NCI-H2081 (cell line): ENCODE measurements at places on chromosomes 11 and 22.

- no peak for DNase-seq
These were observed 28.0 kb downstream of the OR8D1 start for GRCh38 chr11:124285610-124286344.

GRCh38 chr11:94519478-94520084 is 7.3 kb downstream of the C11orf97 start:
- DNase-seq = peak; percentile 32

DNA sequence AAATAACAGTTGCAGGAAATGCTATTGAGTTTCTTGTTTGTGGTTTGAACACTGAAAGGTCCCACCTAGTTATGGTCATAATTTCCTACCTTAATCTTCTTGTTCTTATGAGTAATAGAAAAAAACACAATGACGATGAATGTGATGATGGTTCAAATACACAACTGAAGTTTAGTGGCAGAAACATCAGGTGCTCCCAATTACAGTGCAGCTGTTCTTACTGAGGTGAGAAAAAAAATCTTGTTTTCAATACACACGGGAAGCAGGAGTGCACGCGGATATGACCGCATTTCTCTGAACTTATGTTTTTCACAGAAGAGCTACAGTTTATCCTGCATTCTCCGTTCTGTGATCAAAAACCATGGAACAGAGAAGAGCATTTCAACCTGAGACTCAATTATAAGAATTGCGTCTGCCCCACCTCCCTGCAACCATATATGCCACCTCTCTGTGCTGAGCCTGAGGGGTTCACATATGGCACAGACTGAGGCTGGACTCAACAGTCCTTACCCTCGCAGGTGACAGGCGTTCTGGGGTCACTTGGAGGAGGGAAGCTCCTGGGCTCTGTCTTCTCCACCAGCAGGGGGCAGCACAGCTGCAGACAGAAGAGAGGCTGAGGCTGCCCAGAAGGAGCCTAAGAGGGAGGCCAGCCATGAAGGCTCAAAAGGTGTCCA is 99.7 kb upstream of the IGLL5 start:
- peak; percentile 16 for DNase-seq

DNA sequence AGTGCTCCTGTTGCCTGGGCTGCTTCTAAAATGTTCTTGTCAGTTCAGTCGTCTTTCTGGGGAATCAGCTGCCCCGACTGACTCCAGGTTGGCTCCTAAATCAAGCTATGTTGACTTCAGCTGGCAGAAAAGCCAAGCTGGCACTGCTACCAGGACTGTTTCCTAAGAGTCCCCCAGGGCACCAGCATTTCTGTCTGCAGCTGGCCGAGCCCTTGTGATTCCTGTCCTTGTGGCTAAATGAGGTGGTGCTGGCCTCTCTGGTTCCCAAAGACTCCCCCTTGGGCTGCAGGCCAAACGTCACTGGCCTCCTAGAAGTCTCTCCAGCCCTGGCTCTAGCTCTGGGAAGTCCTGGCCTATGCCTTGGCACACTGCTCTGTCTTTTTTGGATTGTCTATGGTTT is 31.1 kb downstream of the GRAMD1B start:
- peak; percentile 69 for DNase-seq

GRCh38 chr11:19374151-19374569 is 133.4 kb upstream of the E2F8 start:
- no peak for DNase-seq

- peak; percentile 73 for DNase-seq
These were observed 53.3 kb downstream of the NCAM1 start for GRCh38 chr11:113014262-113015097.

DNA sequence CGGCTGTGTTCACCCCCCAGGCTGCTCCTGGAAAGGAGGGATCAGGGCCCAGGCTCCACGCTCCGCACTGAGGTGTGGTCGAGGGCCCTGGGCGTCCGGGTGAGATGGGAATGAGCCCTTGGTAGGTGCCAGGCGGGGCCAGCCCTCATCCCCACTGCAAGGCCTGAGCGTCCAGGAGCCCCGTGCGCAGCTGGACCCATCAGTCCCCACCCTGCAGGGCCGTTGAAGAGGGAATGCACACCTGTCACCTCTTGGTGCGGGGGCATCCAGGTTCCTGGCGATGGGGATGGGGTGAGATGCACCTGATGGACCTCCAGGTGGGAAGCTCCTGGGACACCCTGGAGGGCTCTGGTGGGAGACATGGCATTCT is 72.2 kb downstream of the KCNQ1 start:
- no peak for DNase-seq

DNA sequence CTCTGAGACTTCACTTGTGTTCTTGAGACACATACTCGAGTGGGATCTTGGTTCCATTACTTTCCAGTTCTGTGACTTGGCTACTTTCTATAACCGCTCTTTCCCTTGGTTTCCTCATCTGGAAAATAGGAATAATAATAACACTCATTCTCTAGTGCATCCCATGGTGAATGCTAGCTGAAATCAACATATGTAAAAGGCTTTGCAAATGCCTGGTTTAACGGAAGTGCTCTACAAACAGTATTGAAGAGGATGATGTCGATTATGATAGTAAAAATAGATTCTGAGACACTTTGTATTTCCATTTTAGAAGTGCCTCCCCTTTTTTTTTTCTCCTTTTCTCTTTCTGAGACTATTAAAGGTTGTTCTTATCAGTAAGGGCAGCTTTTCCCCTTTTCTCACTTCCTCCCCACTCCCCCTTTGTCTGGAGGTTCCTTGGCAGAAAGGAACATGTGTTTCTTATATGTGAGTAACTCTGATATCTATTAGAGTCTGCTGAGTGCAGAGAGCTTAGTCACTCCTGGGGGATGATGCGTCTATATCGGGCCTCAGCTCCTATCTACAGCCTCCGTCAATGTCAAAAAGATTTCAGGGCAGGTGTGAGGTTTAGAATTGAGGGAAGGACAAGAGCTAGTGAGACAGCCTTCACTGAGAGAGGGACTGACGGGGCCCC is 489.3 kb downstream of the NTM start:
- no peak for DNase-seq

GRCh38 chr22:37547251-37547741 is 13.0 kb upstream of the CDC42EP1 start:
- DNase-seq = no peak

DNA sequence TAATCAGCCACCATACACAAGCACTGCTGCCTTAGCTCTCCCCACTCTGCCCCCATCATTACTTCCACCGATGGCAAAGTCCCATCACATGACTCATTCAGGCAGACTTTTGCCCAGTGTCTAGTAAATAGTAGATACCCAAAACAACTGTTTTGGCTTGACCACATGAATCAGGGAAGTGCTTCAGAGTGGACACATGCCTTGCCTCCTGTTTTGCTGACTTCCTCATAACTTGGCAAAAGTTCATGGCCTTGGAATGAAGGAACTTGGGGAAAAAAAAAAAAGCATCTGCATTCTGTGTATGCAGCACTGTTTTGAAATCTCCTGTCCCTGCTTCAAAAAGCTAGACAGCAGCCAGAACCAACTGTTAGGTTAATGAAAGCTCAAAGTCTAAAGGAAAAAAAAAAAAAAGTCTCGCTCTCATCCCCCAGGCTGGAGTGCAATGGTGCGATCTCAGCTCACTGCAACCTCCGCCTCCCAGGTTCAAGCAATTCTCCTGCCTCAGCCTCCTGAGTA is 335.3 kb downstream of the FAM181B start:
- DNase-seq = no peak

DNA sequence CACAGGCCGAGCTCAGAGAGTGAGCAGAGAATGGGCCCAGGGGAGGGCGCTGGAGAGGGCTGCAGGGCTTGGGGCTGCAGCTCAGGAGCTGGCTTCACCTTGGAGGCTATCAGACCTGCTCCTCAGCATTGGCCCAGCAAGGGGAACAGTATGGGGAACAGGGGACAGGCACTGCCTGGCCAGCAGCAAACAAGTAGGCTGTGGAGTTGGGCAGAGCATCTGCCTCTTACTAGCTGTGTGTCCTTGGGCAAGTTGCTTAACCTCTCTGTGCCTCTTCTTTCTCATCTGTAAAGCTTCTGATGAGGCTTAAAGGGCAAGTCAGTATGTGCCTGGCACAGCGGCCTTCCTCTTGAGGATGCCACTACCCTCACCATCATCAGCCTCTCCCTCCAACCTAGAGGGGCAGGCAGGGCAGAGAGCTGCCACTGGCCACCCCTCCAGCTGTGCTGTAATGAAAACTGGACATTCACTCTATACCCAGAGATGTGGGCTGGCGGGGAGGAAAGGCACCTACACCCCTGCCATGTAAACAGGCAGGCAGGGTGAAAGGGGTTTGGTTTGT is 7.5 kb upstream of the CDKN1C start:
- no peak for DNase-seq

GRCh38 chr11:64040684-64041322 is 5.1 kb downstream of the FLRT1 start:
- no peak for DNase-seq

- DNase-seq = no peak
These were observed 26.4 kb upstream of the ARHGAP20 start for GRCh38 chr11:110738641-110739040.

DNA sequence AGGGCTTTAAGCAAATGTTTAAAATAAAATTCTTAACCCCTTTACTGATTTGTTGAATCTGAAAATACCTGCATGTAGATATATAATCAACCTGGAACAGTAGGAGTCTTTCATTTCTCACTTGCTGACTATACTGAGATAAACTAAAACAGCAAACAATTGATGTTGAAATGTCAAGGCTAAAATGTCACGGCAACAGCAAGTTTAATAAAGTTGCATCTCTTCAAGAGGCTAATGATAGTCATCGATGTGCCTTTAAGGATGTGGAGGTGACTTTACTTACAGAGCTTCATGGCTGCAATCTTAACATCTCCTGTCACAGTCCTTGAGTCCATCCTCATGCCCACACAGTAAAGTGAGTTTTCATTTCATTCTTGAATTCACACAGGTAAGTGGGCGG is 3.6 kb upstream of the PRRG4 start:
- DNase-seq = no peak

DNA sequence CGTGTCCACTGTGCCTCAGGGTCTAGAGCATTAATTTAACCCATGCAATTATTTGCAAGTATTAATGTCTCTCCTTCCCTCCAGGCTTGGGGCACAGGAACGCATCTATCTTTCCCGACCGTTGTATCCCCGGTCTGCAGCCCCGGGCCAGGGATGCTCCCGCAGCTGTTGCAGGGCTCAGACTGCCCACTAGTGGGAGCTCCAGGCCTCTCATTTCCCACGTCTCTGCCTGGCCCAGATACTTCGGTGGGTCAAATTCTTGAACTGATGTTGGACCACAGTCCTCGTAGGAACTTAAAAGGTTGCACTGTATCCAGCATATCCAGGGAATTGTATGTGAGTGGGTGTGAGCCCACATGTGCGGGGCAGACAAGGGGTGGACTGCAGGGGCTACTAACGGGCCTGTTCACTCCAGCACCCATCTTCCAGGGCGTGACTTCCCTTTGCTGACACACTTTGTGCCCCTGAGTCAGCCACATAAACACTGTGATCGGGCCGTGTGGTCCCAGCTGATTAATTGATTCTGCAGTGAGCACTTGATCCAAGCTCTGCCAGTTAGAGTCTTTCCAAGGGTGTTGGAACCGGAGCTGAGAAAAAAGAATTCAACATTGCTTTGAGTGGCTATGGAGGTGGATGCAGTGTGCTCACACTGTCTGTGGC is 451.3 kb downstream of the TBC1D22A start:
- no peak for DNase-seq

DNA sequence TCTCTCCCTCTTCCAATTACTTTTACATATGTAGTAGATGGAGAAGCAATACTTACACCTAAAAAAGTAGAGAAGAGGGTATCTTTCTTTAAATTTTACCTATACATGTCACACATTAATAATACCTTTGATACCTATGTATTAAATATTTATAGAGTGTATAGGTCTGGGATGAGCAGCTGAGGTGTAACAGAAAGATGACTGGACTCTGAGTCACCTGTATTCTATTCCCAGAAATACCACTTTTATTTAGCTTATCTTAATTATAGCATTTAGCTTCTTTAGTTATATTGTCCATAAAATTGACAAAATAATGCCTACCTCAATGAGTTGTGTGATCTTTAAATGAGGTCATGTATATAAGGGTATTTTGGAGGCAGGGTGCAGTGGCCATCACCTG is 30.6 kb upstream of the YAP1 start:
- no peak for DNase-seq

DNA sequence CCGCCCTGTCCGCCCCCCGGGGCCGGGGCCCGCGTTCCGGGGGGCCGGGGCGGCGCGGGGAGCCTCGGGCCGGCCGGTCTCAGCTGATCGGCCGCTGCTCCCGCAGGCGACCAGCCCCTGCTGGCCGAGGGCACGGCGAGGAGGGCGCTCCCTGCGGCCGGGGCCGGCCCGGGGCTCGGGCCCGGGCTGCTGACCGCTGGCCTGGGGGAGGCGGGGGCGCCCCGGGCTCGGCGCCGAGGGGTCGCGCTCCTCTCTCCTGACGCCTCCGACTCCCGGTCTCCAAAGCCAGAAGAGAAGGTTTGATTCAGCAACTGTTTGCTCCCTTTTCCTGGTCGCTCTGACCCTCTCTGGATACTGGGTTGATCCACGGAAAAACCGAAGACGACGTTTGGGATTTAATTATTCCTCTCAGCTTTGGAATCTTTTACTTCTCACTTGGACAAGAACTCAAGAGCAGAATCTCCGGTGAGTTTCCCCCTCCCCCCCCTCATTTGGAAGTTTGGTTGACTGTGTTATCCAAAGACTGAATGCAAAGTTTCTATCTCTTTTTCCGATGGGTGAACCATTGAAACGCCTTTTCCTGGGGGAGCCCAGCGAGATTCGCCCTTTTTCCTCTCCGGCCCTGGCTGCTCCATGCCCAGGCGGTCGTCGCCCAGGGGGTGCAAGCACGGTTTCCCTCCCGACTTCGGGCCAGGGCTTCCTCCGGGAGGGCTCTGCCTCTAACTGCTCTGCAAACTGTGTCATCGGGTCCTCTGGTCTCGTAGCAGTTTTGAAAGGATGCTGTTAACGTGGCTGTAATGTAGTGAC is 725 bp downstream of the KDM2A start:
- no peak for DNase-seq

DNA sequence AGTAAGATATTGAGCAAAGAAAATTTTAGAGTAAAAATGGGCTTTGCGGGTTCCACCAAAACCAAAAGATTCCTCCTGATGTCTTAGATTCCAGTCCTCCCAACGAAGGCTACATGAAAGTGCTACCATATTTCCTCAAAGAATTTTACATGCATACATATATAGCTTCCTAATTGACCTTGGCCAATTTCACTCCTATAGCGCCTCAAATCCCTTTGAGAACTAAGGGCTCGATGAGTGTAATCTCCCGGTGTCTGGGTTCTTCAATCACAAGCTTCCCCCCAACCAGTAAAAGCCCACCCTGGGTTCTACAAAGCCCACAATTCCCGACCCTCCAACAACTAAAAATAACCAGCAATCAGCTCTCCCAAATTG is 1.2 kb downstream of the SIK3 start:
- DNase-seq = no peak

DNA sequence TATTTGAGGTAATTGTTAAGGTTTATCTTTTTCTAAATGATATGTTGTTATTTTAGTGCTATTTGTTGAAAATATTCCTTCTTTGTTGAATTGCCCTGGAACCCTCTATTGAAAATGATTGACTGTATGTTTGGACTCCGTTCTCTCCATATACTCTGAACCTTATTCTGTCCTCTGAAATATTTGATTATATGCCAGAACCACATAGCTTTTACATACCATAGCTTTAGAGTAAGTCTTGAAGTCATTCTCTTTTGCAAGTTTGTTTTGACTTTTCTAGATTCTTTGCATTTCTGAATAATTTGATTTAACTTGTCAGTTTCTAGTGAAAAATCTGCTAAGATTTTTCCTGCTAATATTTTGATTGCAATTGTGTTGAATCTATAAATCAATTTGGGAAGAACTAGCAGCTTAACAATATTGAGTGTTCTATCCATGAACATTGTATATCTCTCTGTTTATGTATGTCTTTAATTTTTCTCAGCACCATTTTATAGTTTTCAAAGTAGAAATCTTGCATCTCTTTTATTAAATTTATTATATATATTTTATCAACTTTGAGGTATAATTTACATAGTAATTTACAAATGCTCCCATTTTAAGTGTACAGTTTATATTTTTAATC is 51.7 kb upstream of the PITPNB start:
- DNase-seq = no peak
